ENCODE measurements at places on chromosomes 16 and 17.

GRCh38 chr16:7834771-7835431, 502.3 kb downstream of the RBFOX1 start:
- DNase-seq = no peak

GRCh38 chr16:48223490-48223889, 20.6 kb upstream of the LONP2 start:
- no peak for DNase-seq

GRCh38 chr17:77209330-77209748, 68.6 kb downstream of the SEC14L1 start:
- DNase-seq = no peak

DNA sequence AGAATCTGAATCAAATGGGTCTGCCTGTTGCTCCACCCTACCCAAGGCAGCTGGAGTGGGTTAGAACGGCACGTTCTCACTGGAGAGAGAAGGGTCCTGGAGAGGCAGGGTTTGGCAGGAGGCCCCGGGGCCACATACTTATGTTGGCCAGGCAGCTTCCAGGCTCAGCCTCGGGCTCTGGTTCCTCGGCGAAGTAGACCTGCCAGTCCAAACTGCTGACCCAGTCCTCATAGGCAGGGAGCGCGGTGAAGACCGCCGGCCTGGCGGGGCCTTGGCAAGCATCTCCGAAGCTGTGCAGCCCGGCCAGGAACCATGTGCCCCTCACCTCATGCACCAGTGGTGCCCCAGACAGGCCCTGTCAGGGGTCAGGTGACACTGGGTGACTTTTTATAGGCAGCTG, 4.8 kb downstream of the PRSS53 start:
- DNase-seq = no peak

- DNase-seq = peak; percentile 43
Observed at GRCh38 chr17:3964203-3965117, at the start of gene ATP2A3. TSS of gene ATP2A3 (minus strand) at chr17:3964437. CDS start at chr17:3964291, 146 bp downstream.

- DNase-seq = no peak
Observed at GRCh38 chr17:2872282-2872681, 76.0 kb downstream of the RAP1GAP2 start.

DNA sequence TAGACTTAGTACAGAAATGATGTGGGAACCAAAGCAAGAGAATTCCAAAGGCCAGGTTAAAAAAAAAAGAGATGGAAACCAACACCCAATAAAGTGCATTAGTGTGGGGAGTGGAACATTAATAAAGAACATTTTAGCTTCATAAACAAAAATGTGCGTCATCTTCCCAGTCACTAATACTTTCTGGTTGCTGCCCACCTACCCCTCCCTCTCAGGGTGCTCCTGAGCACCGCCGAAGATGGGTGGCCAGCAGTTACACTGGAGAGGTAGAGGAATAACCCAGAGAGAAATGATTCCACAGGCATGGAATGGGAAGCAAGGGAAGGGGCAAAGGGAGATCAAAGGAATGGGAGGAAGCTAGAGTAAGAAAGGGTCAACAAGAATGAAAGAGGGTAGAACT, 6.0 kb upstream of the CHD3 start:
- DNase-seq = no peak

GRCh38 chr17:48952904-48953303, 8.3 kb upstream of the SNF8 start:
- DNase-seq = no peak

- DNase-seq = no peak
Observed at GRCh38 chr16:70156207-70156978, 17.2 kb upstream of the CLEC18C start.

GRCh38 chr17:81396722-81397313, 1.6 kb downstream of the BAHCC1 start:
- peak; percentile 64 for DNase-seq

- peak; percentile 75 for DNase-seq
Observed at GRCh38 chr17:17605729-17606088, 14.2 kb upstream of the PEMT start.

DNA sequence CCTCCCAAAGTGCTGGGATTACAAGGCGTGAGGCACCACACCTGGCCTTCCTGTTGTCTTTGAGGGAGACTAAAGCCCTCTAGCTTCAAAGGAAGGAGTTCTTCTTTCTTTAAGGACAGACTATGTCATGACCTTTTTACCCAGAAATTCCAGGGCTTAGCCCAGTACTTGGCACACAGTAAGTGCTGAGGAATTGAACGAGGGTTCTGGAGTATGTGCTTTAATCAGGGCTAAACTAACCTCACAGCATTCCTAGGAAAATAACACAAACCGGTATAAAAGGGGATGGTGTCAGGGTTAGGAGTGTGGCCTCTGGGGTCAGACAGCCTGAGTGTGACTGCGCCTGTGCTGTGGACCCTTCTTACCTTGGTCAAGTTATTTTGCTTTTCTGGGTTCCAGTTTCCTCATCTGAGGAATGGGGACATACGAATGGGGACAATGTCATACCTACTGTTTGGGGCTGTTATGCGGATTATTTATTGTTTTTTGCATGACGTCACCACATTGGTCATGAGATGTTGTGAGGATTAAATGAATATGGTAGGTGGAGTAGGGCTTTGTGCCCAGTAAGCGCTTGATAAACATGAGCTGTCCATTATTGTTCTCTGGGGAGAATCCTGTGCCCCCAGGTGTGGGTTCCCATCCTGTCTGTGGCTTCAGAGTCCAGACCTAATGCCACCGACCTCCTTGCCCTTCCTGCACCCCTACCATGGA, 21.9 kb downstream of the KSR1 start:
- no peak for DNase-seq

- no peak for DNase-seq
Observed at GRCh38 chr17:36824678-36825101, 112.6 kb upstream of the LHX1 start.

GRCh38 chr17:72110942-72111318, 9.9 kb upstream of the SOX9 start:
- DNase-seq = no peak
